ENCODE measurements at places on chromosomes 1 and 21.

DNA sequence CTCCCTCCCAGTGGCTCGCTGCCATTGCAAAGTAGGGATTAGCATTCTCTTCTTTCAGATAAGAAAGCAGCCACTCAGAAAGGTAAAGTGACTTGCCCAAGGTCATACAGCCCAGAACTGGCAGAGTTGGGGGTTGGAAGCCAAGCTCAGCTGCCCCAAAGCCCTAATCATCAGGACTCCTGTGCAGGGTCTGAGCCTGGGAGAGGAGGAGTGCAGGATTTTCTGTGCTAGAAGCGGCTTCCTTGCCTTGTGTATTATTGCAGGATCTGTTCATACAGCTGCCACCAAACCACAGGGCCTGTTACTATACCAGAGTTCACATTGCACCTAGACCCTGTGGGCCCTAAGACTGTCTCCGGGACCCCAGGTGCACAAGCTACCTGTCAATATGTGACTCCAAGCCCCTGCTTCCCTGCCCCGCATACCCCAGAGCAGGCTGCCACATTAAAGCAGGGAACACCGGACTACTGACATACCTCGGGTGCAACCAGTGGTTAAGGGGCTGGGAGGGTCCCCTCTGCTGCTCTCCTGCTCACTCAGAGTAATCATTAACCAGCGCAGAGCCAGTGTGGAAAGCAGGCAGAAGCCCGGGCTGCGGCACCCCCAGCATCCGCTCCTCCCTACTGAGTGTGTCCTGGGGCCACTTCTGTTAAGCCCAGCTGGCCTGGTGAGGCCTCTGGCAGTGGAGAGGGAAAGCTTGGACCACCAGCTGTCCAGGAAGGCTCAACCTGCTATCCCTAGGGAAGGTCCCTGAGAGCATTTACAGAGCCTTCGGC is 15.8 kb downstream of the HSPG2 start:
- DNase-seq: no peak

DNA sequence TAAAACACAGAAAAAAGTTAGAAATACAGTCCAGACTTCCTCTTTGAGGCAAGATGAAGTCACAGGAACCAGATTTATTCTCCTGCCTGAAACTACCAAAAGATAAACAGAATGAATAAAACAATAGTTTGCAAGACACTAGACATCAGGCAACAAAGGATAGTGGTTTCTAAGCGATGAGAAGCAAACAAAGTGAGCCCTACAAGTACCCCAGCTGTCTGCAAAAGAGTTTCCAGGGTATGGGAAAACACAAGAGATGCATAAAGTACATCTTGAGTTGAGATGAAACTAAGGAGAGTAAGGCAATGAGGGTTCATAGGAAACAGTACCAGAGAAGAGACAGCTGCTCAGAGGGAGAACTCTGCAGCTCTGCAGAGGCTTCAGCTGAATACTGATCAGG is 83.3 kb upstream of the COL24A1 start:
- DNase-seq: no peak

DNA sequence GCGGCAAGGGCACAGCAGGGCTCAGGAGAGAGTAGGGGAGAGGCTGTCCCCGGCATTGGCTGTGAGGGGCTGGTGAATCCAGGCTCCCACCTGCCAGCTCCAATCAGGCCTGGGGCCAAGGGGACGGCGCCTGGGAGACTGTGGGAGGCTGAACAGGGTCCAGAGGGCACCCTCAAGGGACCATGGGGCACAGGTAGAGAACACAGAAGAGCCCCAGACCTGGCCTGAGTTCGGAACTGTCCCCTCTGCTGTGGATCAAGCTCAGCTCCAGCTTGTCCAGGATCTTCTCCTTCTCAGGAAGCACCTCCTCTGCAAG is 67.0 kb downstream of the KCNAB2 start:
- no peak for DNase-seq

DNA sequence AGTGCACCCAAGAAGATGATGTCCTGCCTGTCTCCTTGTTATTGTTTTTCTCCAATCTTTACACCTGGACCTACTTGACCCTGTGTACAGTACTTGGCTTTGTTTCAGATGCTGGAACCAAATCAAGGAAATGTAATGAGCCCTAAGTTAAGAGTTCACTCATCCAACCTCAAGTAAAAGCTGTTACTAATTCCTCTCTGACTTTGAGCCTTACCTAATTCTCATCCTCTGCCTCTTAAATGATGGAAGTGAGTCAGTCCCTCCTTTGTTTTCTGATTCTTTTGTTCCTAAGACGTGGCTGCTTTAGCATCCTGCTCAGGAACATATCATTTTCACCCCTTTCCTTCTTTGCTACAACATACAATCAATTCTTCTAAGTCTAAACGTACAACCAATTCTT is 15.3 kb upstream of the PLA2G4A start:
- DNase-seq: peak; percentile 59

- peak; percentile 54 for DNase-seq
Observed at GRCh38 chr1:43147625-43148327, 24.3 kb downstream of the EBNA1BP2 start.

DNA sequence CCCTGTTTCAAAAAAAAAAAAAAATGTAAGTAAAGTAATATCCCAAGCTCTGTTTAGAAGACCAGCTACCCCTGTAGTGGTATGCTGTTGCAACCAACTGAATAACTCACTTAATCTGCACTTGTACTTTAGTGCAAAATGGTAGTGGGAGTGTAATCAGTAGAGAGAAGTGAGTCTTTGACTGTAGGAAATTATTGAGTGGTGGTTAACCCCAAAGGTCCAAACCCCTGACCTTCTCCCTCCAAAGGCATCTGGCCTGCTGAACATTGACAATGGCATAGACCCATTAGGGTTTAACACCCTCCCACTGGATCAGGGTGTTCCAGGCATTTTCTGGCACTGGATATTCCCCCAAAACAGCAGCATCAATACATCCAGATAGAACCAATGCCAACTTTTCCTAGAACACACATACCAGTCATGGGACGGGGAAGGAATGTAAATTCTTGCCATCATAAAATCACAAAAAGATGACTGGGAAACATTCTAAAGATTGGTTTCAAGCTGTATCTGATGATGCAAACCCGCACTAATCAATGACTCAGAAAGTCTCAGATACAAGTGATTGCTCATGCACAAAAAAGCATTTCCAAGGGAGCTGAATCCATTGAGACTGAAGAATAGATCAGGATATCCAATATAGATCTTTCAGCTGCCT is 110.3 kb downstream of the MRPL39 start:
- DNase-seq: no peak

DNA sequence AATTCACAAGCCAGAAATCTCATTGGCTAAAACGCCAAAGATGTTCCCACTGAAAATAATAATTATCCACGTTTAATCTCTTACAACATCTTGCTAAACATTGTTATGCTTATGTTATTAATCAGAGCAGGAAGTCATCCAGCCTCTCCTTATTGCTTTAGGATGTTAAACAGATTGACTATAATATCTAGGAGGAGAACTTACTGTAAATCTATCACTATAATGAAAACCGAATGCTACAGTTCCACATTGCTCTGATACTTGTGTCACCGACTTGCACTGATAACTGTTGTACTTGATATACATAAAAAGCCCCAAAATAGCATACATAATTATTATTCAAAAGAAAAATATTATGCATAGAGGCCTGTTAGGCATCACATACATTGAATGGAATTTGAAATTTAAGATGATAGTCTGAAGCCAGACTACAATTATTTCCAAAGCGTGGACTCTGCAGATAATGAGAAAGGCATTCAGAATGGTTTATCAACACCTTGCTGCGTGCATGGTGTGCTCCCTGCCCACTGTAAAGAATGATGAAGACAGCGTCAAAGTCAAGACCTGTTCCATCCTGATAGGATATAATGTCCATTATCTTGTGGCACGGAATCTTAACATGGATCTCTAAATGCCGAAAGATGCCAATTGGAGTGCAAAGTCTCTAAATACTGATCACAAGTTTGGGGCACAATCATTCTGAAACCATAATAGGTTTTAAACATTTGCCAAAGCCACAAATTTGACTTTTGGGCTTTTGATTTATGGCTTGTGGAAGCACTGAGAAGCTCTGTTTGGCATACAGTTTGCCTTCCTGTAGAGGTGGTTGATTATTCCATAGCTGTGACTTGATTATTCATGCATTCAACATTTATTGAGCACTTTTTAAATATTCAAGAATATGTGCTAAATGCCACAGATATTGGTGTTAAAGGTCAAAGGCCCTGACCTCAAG is 71.3 kb downstream of the CRB1 start:
- DNase-seq: no peak

DNA sequence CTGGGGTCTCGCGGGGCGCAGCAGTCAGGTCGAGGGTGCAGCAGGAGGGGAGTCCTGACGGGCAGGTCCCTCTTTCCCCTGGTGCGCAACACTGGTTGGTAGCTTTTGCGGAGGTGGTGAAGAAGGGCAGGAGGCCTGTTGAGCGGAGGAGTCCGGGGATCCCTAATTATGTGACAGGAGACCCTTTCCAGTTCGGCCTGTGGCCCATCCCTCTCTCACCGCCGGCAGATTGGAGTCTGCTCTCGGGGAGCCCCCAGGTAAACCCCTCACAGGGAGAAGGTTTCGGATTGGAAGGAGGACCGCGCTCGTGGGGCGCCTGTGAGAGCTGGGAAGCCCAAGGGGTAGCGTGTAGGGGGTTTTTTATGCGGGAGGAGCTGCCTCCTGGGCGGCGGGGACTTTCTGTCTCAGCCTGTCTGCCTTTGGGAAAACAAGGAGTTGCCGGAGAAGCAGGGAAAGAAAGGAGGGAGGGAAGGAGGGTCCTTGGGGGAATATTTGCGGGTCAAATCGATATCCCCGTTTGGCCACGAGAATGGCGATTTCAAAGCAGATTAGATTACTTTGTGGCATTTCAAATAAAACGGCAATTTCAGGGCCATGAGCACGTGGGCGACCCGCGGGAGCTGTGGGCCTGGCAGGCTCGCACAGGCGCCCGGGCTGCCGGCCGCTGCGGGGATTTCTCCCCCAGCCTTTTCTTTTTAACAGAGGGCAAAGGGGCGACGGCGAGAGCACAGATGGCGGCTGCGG is 9.5 kb downstream of the SIM2 start:
- DNase-seq: no peak

- DNase-seq: no peak
Observed at GRCh38 chr1:199020904-199021303, 382.1 kb downstream of the PTPRC start.

DNA sequence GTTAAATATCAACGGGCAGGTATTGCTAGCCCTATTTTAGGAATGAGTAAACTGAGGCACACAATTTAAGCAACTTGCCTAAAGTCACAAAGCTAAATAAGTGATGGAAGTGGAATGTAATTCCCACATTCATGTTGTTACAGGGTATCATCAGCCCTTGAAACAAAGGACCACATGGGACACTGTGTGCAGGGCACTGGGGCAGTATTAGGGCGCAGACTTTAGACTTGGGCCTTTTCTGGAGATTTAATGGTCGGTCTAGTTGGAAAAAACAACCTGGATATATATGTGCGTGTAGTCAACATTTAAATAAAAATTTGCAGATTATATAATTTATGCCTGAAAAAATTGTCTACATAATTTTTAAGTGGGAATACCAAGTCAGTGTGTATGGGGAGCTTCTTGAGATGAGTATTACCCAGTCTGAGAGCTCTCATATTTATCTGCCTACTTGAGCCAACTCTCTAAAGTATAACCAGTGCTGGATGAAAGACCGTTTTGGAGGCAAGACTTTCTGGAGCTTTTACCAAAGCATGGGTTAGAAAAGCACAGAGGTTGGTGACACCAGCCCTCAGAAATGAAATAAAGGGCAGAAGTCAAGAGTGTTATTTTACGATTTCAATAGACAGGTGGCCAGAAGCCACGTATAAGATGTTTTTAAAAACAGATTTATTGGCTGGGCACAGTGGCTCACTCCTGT is 1.6 kb downstream of the KDM1A start:
- peak; percentile 17 for DNase-seq

GRCh38 chr1:185573162-185573561 is 161.0 kb upstream of the HMCN1 start:
- DNase-seq: no peak

- no peak for DNase-seq
Observed at GRCh38 chr1:216071262-216071661, 352.0 kb downstream of the USH2A start.

DNA sequence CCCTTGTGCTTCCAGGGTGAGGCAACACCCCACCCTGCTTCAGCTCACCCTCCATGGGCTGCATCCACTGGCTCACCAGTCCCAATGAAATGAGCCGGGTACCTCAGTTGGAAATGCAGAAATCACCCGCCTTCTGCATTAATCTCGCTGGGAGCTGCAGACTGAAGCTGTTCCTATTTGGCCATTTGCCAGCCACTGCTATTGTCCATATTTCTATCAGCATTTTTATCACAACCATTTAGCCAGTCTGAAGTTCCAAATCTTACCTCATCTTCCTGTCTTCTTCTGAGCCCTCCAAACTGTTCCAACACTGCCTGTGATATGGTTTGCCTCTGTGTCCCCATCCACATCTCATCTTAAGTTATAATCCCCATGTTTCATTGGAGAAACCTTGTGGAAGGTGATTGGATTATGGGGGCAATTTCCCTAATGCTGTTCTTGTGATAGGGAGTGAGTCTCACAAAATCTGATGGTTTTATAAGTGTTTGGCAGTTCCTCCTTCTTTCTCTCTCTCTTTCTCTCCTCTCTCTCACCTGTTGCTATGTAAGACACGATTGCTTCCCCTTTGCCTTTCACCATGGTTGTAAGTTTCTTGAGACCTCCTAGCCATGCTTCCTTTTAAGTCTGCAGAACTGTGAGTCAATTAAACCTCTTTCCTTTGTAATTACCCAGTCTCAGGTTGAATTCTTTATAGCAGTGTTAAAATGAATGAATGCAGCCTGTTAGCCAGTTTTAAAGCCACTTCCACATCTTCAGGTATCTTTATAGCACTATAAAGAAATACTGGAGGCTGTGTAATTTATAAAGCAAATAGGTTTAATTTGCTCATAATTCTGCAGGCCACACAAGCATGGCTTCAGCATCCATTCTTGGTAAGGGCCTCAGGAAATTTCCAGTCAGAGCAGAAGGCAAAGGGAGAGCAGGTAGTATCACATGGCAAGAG is 203.5 kb downstream of the FCRL5 start:
- DNase-seq: no peak

DNA sequence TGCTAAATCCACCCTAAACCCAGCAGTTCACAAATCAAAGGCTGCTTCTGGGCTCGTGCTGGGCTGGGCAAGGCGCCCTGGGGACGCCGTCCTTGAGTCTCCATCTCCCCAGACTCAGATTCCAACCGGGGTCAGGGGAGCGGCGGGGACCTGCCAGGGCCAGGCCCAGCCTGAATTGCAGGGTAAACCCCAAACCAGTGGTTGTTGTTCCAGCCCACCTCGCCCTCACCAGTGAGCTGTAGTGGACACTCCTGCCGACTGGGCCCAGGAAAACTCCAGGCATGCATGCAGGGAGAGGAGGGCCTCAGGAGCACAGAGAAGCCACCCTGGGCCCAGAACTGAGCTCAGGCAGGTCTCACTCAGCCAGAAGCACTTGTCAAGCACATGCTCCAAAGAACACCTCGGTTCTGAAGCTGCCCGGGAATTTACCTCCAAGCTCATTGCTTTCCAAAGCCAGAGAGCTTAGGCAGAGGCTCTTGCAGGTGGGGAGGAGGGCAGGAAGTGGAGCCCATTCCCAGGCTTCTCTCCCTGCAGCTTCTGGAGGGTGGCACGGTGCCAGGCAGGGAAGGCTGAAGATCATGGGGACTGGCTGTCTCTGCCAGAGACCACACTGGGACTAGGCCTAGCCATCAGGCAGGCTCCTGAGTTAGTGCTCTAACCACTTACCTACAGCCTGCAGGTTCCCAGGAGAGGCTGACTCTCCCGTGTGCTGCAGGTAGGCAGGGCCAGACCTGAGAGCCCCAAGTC is 437.0 kb downstream of the MATN1 start:
- DNase-seq: no peak

All from cardiac fibroblast (primary cell).